ENCODE measurements at places on chromosomes 6 and 20. TPM values are rescaled to one million over a fixed set of nuclear protein-coding genes. Genes with fewer than 3 reads are reported as not detected.

DNA sequence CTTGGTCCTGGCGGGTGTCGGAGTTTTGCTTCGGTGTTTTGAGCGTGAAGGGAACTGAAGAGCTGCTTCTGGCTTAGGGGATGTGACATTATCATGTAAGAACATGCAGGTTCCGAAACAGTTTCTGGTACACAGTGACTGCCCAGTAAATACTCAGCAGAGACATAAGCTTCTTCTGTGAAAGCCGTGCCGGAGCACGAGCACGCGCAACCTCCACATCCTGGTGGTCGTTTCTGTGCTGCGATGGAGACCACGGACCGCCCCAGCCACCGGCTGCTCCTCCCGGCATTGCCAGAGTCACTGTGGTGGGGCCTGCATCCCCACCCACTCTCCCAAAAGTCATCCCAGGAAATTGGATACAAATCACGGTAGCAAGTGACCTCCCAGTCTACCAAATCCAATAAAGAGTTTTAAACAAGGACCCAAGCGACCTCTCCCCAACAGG lies 18.7 kb downstream of the KIF25 start:
- DNase-seq: no peak

The RBBP8NL gene
- not detected for total RNA-seq

The MTG2 gene
- total RNA-seq: 29.5 TPM

GRCh38 chr6:1250489-1251197 lies 61.3 kb upstream of the FOXQ1 start:
- DNase-seq: no peak

DNA sequence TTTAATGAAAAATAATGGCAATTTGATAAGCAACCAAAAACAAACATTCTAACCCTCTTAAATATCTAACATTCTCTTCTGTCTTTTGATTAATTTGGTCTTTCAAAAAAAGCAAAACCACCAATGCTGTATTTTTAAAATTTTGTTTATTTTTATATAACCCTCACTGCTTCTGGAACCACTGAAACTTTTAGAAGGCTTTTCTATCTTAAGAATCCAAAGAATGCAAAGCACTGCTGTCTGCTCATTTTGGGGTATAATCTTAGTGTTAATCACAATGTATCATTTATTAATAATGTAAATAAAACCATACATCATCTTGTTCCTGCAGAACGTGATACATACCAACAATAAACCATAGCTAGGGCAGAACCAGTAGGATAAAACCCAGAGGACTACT lies 14.0 kb downstream of the STK38 start:
- DNase-seq: no peak

- no peak for DNase-seq
These were observed 7.6 kb downstream of the HLA-A start for GRCh38 chr6:29949934-29950333.

GRCh38 chr6:81834141-81834681 lies 81.7 kb upstream of the TENT5A start:
- DNase-seq: no peak
